ENCODE measurements at places on chromosomes 11 and 22.

DNA sequence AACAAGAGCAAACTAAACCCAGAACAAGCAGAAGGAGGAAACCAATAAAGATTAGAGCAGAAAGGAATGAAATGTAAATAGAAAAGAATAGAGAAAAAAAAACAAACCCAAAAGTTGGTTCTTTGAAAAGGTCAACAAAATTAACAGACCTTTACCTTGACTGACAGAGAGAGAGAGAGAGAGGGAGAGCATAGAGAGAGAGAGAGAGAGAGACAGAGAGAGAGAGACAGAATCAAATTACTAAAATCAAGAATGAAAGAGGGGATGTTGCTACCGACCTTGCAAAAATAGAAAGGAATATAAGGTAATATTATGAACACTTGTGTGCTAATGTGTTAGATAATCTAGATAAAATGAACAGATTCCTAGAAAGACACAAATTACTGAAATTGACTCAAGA, 22.6 kb upstream of the AMPD3 start:
- no peak for DNase-seq

DNA sequence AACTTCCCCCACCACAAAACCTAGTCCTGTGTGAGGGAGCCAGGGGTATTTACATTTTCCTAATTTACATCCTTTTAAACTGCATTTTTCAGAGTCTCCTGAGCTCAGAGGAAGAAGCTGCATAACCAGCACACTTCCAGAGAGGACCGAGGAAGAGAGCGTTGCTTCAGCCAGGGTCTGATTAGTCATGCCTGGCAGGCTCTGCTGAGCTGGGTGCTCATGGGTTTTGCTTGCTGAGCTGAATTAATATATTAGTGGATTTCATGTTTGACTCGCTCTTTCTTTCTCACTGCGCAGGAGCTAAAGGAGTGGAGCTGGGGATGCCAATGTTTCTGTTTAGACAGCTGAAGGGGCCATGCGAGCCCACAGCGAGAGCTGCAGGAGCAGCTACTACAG, 539.3 kb upstream of the B3GAT1 start:
- DNase-seq = no peak

GRCh38 chr22:48872271-48873190, 955.1 kb downstream of the BRD1 start:
- DNase-seq = no peak

- DNase-seq = no peak
Measured at GRCh38 chr11:33551051-33551450, 149.6 kb downstream of the C11orf91 start.

- DNase-seq = no peak
Measured at GRCh38 chr11:15737320-15737719, 619.0 kb downstream of the SOX6 start.

DNA sequence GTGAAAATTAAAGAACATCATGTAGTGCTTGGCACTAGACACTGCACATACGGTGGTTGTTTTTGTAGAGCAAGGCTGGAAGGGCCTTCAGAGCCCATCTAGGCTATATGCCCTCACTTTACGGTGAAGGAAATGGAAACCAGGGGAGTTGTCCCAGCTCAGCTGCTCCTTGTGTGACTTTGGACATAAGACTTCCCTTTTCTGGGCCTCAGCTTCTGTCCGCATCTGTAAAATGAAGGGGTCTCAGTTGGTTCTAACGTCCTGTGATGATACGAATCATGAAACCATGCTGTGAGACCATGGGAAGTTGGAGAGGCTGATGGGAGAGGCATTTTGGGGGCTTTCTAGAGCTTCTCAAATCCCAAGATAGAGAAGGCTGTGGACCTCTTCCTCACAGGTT, 4.7 kb downstream of the KCNE3 start:
- DNase-seq = no peak

DNA sequence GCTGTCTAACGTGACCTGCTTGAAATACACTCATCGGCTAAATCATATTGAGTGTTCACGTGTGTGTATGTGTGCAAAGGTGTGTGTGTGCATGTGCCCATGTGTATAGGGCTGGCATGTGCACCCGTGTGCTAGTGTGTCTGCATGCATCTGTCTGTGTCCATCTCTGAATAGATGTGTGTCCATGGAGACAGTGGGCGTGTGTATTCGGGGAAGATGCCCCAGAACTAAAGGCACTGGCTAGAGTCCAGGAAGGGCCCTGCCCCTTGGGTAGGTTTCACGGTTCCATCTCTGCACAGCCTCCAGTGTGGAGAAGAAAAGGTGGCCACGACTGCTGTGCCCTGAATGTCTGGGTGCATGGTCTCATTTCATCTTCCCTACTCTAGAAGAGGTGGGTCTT, 220.3 kb downstream of the MN1 start:
- no peak for DNase-seq

DNA sequence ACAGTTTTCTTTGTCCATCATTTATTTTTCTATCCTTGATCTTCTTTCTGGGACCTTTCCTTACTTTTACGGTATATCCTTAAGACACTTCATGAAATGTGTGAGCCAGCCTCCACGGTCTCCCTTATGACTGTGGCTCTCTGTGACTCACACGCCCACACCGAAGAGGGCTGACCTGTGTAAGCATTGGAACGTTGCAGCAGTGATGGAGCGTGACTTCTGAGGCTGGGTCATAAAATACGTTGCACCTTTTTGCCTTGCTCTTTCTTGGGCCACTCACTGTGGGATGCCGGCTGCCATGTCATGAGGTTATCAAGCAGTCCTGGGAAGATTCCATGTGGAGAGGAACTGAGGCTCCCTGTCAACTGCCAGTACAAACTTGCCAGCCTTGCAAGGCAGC, 96.3 kb upstream of the RAB1B start:
- no peak for DNase-seq

DNA sequence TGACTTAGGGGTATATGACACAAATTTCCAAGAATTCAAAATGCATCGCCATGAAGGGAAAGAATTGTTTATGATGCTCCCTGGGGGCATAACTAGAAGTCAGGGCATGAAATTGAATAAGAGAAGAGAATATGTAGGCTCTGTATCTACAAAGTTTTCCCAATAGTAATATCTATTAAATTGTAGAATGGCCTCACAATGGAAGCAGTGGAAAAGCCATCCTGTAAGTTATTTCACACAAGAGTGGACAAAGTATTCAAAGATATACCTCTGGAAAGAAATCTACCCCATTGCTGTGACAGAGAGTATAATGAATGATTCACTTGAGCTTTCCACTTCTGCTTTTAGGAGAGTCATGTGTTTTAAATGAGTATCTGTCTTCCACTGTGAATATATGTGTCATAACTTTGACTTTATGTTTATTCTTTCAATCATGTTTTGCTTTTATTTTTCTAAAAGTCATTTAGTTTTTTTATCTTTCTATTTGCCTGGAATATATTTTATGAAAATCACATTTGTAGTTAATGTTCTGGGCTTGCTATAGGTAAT, 65.7 kb upstream of the DDI1 start:
- DNase-seq = no peak

GRCh38 chr11:33257897-33258630, 883 bp downstream of the HIPK3 start:
- DNase-seq = peak; percentile 54

DNA sequence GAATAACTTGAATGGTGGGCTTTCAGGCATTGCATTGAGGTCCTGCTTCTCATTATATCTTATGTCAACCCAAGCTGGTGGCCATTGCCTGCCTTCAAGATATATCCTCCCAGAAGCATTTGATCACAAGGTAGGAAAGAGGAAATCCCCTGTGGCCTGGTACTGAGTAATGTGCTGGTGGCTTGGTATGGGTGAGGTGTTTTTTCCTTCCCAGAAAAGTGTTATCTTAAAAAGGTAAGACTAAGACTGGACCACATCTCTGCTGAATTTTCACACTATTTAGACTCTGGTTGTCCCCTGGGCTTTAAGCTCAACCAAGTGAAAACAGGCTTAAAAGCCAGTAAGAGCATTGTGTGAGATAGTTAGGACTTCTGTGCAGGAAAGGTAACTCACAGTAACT, 3.7 kb downstream of the INSC start:
- DNase-seq = no peak

GRCh38 chr11:21554284-21554683, 638.6 kb upstream of the ANO5 start:
- no peak for DNase-seq

DNA sequence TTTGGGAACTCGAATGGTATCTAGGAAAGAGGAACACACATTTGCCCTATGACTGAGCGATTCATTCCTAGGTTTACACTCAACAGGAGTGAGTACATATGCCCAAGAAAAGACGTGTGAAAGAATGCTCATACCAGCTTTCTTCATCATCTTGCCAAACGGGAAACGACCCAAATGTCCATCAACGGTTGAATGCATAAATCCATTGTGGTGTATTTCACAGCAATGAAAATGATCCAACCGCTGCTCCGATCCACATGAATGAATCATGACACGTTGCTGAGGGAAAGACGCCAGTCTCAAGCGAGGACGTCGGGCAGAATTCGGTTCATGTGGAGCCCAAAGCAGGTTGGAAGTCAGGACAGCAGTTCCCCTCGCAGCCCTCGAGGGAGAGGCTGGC, 71.5 kb downstream of the CYTH4 start:
- DNase-seq = no peak

GRCh38 chr11:70583781-70584218, 185.5 kb downstream of the CTTN start:
- DNase-seq = no peak

GRCh38 chr11:117752721-117753237, 44.2 kb downstream of the DSCAML1 start:
- no peak for DNase-seq

- DNase-seq = no peak
Measured at GRCh38 chr11:96664110-96664509, 274.3 kb downstream of the JRKL start.

- DNase-seq = no peak
Measured at GRCh38 chr22:32868946-32869345, 67.4 kb downstream of the TIMP3 start.

DNA sequence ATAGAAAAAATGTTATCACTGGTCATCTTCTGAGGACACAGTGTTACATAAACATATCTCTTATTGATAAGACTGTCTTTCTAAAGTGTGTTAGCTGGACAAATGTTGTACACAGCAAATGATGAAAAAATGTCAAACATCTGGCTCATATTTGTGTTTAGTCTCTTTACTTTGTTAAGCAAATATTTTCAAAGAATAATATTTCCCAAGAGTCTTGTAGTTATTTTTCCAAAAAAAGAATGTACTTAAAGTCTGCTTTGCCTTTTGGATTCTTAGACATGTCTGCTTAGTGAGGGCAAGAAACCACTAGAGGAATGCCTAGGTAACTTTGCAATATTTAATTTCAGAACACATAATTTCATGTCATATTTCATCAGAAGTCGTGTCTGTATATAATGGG, 23.9 kb upstream of the CCDC179 start:
- no peak for DNase-seq
